ENCODE measurements at places on chromosomes 2 and 18.

DNA sequence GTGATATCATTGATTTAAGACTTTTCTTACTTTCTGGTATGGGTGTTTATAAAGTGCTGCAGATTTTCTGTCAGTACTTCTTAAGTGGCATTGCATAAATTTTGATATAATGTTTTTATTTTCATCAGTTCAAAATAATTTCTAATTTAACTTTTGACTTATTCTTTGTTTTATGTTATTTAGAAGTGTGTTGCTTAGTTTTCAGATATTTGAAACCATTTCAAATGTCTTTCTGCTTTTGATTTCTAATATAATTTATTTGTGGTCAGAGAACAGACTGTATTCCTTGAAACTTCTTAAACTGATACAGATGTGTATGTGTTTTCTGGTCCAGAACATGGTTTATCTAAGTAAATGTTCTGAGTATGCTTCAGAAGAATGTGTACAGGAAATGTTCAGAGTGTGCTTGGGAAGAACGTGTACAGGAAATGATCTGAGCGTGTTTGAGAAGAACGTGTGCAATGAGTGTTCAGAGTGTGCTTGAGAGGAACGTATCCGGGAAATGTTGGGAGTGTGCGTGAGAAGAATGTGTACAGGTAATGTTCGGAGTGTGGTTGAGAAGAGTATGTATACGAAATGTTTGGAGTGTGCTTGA, 265.7 kb upstream of the HS6ST1 start:
- peak; percentile 90 for DNase-seq

- no peak for DNase-seq
Measured at GRCh38 chr2:130807659-130808385, 28.9 kb upstream of the ARHGEF4 start.

GRCh38 chr18:55385770-55386169, 202.2 kb downstream of the TCF4 start:
- DNase-seq, result no peak

DNA sequence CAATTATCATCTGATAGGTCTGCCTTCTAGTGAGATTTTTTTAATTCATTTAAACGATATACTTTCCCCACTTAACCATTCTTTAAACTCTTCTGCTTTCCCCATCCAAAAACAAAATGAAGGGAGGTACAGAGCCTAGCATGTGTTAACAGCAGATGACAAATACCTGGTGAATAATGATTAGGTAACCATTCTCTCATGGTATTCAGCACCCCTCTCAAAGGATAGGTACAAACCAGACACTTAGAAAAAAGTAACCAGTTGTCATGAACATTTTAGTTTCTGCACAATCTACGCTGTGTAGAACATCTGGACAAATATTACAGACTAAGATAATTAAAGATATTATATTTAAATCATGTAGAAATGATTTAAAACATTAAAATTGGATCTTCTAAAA, 56.3 kb downstream of the DNAH7 start:
- DNase-seq, result no peak

DNA sequence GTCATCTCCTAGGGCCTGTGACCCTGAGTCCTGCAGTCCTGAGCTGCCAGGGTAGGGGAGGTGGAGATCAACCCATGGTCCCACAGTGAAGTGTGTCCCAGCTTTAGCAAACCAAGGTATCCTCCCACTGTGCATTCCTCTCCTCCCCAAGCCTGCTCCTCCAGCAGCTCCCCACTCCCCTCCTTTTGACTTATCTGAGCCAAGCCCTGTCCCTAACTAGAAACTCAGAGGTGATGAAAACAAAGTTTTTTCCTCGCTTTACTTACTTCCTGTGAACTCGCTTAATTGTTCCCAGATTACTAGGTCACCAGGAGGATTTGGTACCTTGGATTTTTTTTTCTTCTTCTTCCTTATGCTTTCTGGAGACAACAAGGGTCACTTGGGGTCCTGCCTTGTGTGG, 80.8 kb downstream of the EHD3 start:
- no peak for DNase-seq

DNA sequence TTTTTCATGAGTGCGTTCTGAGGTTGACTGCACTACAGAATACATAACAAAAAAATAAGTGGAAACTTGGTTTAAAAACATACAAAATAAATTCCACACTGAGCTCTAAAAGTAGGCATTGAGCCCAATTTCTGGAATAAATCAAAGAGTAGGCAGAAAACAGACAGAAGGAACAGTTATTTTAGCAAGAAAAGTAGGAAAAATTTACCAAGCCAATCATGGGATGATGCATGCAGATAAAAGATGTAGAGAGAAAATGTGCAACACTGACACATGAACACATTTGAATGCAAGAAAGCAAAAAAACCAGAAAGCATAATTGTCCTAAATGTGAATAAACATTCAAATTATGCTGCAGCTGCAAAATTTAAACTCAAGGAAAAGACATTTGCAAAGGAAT, 308.3 kb downstream of the DLGAP1 start:
- DNase-seq, result no peak

DNA sequence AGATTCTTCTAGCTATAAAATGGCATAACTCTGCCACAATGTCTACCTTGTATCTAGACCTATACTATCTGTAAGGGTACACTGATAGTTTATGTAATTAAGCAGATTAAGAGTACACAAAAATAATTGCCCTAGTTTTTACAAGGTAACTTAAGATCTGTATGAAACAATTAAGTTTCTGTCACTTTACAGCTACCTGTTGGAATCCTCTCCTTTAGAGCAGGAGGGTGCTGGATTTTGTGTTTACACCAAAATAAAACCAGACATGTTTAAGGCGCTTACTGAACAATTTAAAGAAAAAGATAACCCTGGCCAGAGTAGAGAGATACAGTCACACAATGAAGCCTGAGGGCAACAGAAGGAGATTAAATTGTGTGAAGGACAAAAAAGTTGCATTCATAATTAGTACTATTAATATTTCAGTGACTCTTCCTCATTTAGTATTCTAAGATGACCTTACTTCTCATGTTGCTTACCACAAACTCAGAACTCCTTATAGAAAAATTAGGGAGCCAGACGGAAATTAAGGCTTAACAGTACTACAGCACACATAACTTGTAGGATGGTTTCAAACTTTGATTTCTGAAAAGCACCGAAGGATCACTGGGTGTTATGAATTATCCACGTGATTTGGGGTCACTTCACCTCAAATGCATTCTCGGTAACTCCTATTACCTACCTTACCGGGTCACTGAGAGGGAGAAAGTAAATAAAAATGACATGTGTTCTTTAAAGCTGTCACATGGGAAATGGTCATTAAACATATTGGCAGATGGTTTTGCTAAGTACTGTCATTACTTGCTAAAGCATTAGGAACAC, 1.0 kb downstream of the DARS1 start:
- DNase-seq, result no peak

Measured in EH (cell line).